Stimulated activated CD4-positive, alpha-beta T cell treated with anti-CD3 and anti-CD28 coated beads, Interleukin-2, amount 100 ng/mL, for 24 hours (primary cell): ENCODE measurements at places on chromosomes 4 and X.
A peak's percentile ranks its signal among the peaks of the same experiment; 100 is the strongest.

GRCh38 chr4:106270736-106271135 lies 45.3 kb downstream of the TBCK start:
- DNase-seq, result no peak

GRCh38 chrX:104565791-104566680 lies at the start of gene IL1RAPL2:
TSS of gene IL1RAPL2 (plus strand) at chrX:104566199.
- DNase-seq, result peak; percentile 14

GRCh38 chrX:42129022-42129940 lies 205.9 kb upstream of the CASK start:
- no peak for DNase-seq

DNA sequence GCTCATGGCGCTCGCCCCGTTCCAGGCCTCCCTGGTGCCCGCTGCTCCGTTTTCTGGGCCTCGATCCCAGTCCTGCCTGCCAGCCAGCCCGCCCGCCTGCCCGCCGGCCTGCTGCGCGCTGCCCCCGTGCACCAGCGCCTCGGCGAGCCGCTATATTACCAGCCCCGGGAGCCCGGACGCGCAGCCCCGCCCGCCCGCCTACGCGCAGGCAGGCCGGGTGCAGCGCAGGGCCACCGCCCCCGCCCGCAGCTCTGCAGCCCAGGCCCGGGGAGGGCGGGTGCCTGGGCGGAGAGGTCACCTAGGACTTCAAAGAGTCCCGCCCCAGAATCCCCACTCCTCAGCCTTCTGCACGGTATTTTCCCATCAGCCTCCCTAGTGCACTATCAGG lies at the start of gene MAOB:
TSS of gene MAOB (minus strand) at position 157 of the 388 bp plus-strand sequence. CDS start at position 6, 151 bp downstream.
- DNase-seq, result peak; percentile 31

DNA sequence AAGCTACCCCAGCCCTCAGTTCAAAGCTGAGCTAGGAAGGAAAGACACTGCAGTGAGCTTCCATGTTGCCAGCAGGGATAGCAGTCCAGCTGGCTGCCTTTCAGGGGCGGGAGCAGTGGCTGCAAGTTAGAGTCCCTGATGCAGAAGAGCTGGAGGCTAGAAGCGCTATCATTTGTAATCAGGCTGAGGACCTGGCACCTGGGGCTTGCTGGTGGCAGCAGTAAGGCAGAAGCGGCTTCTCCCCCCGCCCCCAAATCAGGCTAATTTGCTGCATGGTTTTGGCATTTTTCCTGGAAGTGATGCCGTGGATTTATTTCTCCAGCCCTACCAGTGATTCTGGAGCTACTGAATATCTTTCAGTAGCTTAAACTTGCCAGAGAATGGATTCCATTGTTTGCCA lies 203.3 kb downstream of the CLCN4 start:
- DNase-seq, result no peak

- no peak for DNase-seq
These were observed 130.6 kb downstream of the SLC7A11 start for GRCh38 chr4:138111462-138112000.

GRCh38 chr4:116899561-116899960 lies 185.8 kb downstream of the TRAM1L1 start:
- DNase-seq, result no peak

DNA sequence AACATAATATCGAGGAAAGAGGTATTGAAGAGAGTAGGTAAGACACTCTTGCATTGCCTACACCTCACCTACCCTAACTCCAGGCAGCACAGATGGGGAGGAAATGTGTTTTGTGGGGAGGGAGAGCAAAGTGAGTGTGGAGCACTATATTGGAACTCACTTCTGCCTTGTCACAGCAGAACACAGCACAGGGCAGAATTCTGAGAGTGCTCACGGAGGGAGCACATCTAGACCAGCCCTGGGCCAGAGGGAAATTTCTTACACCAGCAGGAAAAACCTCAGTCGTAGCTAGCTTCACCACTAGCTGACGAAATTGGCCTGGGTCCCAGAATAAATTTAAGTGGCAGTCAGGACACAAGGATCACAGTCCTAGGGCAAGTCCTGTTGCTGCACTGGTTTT lies 517.3 kb downstream of the TMA16 start:
- DNase-seq, result no peak

GRCh38 chr4:150224896-150225591 lies 146.8 kb downstream of the DCLK2 start:
- DNase-seq, result no peak

DNA sequence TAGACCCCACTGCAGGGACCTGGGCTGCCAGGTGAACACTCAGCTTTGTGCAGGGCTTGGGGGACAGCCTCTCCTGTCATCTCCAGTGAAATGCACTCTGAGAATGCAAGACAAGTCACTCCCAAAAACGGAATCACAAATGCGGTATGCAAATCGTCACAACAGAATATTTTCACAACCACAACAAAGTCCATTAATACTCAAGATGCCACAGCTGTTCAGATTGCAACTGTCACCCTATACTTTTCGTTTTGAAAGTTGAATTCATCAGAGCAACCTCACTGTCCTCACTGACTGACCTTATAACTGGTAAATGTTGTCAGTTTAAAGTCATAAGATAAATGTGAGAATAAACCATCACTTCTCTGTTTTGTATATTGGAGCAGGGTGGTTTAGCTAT lies 16.6 kb downstream of the JAKMIP1 start:
- DNase-seq, result no peak

DNA sequence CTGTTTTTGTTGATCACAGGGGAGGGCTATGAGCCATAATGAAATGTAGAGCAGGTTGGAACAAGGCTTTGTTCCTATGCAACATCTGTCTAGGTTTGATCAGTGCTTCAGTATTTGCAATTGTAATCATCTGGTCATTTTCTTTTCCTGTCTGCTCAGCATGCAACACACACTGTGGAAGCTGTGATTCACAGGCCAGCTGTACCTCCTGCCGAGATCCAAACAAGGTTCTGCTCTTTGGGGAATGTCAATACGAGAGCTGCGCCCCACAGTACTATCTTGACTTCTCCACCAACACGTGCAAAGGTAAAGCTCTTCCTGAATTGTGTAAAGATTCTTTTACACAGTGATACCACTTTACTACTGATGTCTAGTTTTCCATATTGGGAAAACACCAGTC lies 181.9 kb upstream of the ANXA3 start:
- DNase-seq, result no peak

GRCh38 chrX:31223817-31224216 lies 152.0 kb upstream of the FTHL17 start:
- no peak for DNase-seq

GRCh38 chrX:6456196-6456595 lies 78.7 kb downstream of the VCX3A start:
- no peak for DNase-seq

- no peak for DNase-seq
These were observed 153.5 kb downstream of the PCDH18 start for GRCh38 chr4:137378821-137379220.

DNA sequence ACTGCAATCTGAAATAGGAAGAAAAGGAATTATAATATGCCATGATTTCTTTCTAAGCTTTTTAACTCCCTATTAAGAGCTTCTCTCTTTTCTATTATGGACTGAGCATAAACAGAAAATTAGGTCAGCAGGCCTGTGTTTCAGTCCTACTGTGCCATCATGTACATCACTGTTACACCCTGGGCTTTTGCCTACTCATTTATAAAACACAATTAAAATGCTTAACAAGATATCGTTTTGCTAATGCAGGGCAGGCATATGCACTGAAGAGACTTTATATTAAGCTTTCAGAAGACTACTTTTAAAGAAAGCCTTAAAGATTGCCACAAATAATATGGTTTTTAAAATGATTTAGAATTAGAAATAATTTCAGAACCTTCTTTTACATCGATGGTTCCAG lies 828 bp upstream of the BBS12 start:
- no peak for DNase-seq

GRCh38 chr4:54913751-54914526 lies 211.5 kb downstream of the KDR start:
- DNase-seq, result no peak
